CD4-positive, alpha-beta T cell treated with Interleukin-21 for 1 hour (primary cell): ENCODE measurements at places on chromosomes 2 and 18.

DNA sequence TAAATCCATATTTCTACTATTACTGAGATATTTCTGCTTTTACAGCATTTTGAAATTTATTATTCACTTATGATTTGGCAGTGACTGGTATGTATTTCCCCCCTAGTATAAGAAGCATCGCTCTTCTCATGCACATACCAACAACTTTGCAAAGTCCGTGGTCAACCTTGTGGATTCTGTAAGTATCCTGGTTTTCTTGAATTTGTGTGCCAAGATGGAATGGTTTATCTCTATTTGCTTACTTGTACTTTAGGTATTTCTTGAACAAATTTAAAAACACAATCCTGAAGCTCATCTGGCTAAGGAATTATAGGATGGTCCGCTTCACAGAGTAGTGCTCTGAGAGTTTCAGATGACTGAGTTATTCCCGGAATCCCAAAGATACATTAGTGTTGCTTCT is 85.0 kb upstream of the FAM237A start:
- DNase-seq, result no peak

DNA sequence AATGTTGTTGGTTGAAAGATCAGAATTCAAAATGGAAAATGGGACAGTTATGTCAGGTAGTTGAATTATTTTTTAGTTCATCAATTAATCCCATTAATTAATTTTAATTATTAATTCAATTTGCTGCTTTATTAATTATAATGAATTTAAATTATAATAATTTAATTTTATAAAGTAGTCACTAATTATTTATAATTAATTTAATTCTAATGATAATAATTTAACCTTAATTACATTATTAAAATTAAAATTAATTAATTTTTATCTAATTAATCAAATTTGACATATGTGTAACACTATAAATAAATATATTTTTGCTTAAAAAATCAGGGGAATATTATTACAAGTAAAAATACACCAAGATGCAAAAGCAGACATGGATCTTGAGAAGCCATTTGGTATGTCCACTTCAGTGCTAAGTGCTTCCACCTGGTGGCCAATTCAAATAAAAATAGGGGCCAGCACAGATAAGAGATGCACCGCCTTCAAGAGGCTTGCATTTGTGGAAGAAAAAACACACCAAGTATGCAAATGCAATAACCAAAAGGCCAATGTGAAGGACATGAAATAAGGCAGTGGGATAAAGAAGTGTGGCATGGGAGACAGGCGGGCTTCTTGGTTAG is 73.2 kb downstream of the MBP start:
- peak; percentile 64 for DNase-seq

GRCh38 chr2:46340740-46341420 is 43.7 kb downstream of the EPAS1 start:
- no peak for DNase-seq

GRCh38 chr2:153227981-153228380 is 250.6 kb downstream of the RPRM start:
- DNase-seq, result no peak

GRCh38 chr2:216950547-216950946 is 90.7 kb upstream of the TNP1 start:
- DNase-seq, result no peak

GRCh38 chr2:145595296-145595695 is 1075.4 kb upstream of the ZEB2 start:
- DNase-seq, result no peak

- no peak for DNase-seq
Observed at GRCh38 chr2:98577313-98577712, 31.0 kb downstream of the COA5 start.

GRCh38 chr2:237701033-237701858 is 73.9 kb downstream of the LRRFIP1 start:
- no peak for DNase-seq

DNA sequence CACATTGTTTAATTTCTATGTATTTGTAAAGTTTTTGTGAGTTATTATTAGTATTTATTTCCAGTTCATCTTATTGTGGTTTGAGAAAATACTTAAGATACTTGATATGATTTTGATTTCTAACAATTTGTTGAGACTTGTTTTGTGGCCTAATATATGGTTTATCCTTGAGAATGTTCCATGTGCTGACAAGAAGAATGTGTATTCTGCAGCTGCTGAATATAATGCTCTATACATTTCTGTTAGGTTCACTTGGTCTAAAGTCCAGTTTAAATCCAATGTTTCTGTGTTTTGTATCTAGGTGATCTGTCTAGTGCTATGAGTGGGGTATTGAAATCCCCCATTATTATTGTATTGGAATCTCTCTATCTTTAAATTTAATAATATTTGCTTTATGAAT is 201.3 kb downstream of the FSIP2 start:
- DNase-seq, result no peak

- no peak for DNase-seq
Observed at GRCh38 chr2:63514237-63514716, 74.0 kb downstream of the WDPCP start.

GRCh38 chr2:143435131-143435530 is 305.9 kb downstream of the ARHGAP15 start:
- no peak for DNase-seq

DNA sequence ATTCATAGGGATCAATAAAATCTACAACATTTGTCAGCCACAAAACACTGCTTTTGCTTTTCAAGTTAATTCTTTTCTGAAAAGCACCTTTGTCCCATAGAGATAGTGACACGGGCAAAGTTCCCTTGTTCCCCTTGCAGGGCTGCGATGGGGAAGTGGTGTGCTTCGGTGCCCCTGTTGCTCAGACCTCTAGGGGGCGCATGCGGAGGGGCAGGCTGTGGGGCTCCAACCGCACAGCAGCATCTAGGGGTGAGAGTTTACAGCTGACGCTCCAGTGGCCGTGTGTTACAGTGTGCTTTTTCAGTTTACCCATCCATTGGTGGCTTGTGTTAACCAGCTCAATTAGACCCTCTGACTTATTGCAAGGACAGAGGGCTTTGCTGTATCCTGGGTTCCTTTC is 1432.2 kb upstream of the ACVR2A start:
- no peak for DNase-seq

DNA sequence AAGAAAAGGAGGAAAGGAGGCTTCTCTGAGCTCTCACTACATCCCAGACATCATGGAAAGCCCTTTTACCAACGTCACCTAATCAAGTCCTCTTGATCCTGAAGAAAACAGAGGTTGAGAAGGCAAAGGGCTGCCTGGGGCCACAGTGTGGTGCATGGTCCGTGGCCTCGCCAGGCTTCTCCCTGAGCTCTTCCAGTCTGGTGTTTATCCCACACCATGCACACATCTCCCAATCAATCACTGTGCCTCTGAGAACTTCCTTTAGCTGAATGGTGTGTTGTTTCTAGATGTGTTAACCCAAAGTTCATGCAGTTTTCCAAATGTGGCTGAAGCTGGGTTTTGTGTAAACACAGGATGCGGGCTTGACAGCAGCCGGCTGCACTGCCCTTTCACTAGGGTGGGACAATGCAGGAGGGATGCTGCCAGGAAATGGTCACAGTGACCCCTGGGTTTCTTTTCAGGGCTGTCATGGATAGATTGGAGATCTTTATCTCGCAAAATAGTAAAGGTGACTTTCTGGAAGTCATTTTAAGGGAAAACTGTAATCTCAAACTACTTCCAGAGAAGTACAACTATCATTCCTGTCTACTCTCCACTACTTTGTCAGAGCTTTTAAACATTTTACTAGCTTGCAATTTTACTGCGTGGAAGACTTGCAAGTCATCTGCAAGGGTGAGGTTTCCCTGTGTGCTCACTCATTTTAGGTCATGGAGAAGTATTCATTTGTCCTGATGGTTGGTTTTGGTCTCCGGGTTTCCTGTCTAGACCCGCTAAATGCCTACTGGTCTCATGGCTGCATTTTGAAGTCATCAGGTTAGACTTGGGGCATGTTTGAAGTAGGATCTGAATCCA is 54.6 kb downstream of the IL1R2 start:
- no peak for DNase-seq

DNA sequence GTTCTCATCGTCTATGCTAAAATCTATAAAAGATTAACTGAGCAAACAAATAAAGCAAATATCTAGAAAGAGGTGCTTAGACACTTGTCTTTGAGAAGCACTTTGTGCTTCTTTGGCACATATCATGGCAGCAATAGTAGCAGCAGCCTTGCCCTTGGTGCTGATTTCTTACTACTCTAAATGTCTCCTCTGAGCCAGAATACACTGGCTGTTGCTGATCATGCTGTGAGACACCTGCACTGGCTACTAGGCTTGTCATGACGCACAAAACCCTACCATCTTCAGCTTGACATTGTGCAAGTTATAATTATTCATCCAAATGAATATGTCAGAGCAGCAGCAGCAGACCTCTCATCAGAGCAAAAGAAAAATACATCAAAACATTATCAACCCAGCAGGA is 46.7 kb downstream of the FANCL start:
- DNase-seq, result no peak

GRCh38 chr18:75016025-75016717 is 192.8 kb downstream of the PTGR3 start:
- DNase-seq, result no peak

DNA sequence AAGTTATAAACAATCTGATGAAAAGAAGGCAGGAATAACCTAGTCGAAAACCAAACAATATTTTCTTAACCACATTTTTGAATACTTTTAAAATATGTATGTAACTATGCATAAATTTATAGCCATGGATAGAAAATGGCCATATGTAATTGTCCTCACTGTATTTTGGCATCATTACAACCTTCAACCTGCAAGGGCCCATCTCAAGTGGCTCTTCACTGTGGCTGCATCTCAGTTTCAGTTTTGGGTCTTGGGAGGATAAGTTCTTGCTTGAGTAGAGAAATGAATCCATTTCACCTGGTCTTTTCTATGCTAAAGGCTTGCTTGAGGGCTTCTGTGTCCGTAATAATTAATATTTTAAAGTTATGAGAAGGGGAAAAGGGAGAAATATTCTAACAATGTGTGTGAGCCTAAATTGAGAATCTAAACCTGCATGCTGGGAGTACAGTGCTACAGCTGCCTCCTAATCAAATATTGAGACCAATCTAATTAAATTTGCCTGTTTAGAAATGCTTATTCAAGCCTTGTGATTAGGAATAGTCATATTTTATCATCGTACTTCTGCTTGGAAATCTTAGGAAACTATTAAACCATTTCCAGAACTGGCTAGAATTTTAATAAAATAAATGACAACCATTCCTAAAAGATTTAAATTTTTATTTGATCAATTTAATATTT is 92.5 kb downstream of the EML4 start:
- no peak for DNase-seq

- no peak for DNase-seq
Observed at GRCh38 chr2:216283038-216283900, 89.0 kb downstream of the MARCHF4 start.

DNA sequence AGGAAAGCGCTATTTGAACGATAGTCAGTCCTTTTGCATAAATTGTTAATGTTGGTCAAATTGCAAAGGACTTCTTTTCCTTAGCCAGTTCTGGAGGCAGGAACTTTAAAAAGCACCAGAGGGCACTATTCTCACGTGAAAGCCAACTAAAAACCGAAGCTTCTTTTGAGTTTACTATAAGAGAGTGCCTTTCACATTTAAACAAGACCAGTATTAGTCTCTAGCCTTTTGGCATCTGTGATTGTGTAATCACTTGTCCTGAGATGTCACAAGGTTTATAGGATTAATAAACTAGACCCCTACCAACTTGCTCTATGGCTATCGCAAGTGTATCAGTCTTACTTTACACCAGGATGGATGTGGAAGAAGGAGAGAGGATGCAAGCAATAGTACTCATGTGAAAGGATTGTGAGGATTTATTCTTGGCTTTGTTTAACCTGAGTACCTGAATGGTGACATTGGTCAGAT is 14.4 kb upstream of the STAT4 start:
- DNase-seq, result peak; percentile 58

DNA sequence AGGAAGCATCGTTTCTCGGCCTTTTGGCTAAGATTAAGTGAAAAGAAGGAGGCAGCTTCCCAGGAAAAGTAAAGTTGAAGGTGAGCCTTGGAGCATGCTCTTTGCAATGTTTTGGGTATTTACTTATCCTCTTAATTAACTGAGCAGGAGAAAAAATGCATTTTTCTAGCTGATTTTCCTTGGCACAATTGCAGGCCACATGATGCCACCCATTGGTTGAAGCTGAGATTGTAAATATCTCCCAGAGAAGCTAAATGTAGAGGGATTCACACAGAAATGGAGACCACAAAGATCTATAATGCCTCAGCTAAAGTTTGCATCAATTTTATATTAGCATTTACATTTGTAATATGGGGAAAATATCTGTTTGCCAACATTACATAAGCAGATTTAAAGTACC is 294.1 kb downstream of the KCNS3 start:
- DNase-seq, result no peak

DNA sequence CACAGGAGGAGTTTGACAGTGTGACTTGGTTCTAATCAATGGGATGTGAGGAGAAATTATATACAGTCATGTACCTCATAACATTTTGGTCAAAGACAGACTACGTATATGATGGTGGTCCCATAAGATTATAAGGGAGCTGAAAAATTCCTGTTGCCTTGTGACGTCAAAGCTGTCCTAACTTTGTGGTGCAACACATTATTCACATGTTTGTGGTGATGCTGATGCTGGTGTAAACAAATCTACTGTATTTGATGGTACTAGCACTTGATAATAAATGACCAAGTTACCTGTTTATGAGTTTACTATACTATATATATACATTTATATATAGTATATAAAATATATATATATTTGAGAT is 29.1 kb upstream of the TGIF1 start:
- no peak for DNase-seq

DNA sequence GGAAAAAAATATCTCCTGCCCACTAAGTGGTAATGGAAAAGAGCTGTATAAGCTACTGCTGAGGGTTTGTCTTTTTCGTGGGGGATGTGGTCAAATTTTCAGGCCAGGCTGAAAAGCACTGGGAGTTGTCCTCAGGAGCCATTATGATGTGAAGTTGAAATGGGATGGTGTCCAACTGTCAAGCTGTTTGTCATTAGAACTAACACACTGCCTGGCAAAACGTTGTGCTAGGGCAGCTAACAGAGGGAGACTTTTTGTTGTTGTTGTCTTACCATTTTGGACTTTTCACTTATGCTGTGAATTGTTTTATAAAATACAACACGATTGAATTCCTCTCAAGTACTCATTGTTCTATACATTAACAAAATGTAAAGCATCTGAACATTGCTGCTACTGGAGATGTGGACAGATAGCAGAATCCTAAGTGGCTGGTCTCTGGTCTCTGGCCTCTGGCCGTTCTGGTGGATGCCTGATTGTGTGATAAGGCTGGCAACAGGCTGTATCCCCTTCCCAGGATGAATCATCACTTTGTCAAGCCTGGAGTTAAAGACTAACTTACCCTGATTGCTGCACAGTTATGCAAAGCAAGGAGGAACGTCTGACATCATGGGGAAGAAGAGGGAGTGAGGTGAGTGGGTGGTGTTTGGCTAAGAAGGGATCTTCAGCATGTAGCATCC is 2.3 kb downstream of the MYO1B start:
- DNase-seq, result no peak

DNA sequence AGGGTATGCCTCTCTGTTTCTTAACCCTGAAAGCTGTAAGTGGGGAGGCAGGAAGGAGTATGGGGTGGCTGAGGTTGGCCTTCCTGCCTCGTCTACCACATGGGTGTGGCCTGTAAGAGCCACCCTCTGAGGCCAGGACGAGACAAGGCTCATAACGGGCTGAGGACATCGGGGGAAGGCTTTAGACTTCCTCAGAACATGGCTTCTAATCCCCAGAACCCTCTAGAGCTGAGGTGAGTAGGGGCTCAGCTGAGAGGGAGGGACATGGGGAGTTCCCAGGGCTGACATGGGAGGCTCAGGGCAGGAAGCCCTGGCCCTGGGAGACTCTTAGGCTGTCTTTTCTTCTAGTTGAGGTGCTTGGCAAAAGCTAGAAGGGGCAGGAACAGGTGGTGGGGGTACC is 36.7 kb downstream of the EMX1 start:
- DNase-seq, result peak; percentile 42

GRCh38 chr2:128752691-128753263 is 434.1 kb upstream of the HS6ST1 start:
- no peak for DNase-seq
